ENCODE measurements at places on chromosomes 1 and 21. TPM values are rescaled to one million over a fixed set of nuclear protein-coding genes. Genes with fewer than 3 reads are reported as not detected.

The LAD1 gene
- total RNA-seq = not detected

The OR10Z1 gene
- not detected for total RNA-seq

The PLA2G2C gene
- 0.43 TPM for total RNA-seq

The KCNA2 gene
- 0.25 TPM for total RNA-seq

The SEMA4A gene
- 53.3 TPM for total RNA-seq

The CFAP45 gene
- total RNA-seq = 1.1 TPM

The CAMK2N1 gene
- 0.48 TPM for total RNA-seq

The SLC25A33 gene
- total RNA-seq = 4.4 TPM

The CITED4 gene
- 3.0 TPM for total RNA-seq

The PDPN gene
- not detected for total RNA-seq

The KLHDC9 gene
- 0.50 TPM for total RNA-seq

The MX2 gene
- total RNA-seq = 40.4 TPM

The FAM110D gene
- not detected for total RNA-seq
